ENCODE measurements at places on chromosomes 3 and 15.
A peak's percentile ranks its signal among the peaks of the same experiment; 100 is the strongest.

DNA sequence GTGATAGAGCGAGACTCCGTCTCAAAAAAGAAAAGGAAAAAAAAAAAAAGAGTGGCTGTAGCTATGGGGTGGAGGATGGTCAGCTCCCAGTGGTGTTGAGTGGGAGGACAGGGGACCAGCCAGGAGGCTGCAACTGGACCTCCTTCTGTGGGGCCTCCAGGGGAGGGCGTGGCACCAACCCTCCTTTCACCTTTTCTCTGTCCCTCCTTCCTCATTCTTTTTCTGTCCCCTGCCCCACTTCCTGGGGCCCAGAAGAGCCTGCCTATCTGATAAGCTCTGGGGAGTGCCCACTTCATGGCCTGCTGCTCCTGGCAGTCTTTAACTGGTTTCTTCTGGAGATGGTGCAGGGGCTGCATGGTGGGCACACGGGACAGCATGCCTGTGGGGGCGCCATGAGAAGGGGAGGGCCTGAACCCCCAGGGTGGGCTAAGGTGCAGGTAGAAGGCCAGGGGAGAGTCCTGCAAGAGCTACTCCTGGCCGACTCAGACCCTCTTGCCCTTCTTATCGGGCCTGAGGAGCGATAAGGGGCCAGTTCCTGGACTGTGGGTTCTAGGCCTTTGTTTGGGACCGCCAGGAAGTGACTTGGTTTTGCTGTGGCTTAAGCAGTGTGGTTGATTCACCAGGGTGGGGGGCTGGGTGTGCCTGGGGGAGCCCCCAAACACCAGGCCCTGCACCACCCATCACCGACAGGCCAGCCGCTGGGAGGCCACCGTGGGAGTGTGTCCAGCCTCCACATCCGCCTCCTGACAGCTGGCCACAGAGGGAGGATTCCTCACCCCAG is 49.4 kb upstream of the FLNB start:
- no peak for DNase-seq

DNA sequence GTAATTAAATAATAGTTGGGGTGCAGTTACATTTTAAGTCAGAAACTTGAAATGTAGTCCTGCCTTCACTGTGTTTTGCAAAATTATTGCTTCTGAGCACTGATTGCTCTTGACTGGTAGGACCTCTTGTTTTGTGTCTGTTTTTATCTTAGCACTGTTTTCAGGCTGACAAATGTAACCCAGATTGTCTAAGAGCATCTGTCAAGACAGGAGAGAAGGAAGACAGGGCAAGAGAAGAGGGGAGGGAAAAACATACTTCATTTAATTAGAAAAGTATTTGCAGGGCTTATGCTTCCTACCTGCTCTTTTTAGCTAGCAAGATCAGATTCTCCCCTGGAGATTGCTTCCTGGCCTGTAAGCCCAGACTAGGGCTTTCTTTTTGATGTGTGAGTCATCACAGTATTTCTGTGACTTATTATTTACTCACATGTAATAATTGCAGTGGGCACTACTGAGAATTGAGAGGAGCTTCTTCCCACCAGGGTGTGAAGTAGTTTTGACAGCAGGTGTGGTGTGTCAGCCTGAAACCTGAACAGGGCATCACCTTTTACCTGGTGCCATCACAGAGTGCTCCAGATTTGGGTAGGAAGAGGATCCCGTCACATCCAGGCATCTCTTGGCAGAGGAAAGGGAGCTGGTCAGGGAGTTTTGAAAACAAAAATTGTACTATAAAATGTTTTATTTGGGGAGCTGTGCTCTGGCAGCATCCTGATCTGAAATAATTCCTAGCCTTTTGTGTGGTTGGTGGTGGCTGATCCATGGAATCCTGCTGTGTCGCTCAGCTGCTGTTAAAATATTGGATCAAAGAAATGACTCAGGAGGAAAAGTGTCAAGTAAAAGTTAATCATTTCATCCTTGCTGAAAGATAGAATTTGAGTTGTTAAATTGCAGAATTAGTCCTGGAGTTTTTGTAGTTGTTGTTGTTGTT is 98.2 kb downstream of the TMEM108 start:
- DNase-seq: no peak

DNA sequence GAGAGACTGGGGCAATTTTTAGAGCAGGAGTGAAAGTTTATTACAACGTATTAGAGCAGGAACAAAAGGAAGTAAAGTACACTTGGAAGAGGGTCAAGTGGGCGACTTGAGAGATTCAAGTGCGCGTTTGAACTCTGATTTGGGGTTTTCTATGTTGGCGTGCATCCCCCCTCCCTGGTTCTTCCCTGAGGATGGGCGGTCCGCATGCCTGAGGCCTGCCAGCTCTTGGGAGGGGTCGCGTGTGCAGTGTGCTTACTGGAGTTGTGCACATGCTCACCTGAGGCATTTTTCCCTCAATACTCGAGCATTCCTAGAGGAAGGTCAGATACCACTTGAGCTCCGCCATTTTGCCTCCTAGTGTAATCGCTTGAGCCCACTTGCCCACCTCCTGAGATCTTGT is 10.4 kb upstream of the CHAC1 start:
- no peak for DNase-seq

DNA sequence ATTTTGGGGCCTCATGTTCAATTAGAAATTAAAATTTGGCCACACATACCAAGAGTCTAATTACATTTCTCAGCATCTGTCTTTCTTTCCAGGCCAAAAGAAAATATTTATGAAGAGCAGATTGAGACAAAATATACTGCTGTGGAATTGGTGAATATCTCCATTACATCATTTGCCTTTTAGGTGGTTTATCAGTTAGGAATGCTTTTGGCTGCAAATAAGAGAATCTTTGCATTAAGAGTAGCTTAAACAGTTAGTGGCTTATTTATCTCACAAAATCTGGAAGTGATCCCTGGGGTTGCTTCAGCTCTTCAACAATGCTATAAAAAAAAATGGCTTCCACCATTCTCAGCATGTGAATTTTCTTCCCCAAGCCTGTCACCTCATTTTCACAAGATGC is 308.7 kb downstream of the MAGI1 start:
- DNase-seq: no peak

DNA sequence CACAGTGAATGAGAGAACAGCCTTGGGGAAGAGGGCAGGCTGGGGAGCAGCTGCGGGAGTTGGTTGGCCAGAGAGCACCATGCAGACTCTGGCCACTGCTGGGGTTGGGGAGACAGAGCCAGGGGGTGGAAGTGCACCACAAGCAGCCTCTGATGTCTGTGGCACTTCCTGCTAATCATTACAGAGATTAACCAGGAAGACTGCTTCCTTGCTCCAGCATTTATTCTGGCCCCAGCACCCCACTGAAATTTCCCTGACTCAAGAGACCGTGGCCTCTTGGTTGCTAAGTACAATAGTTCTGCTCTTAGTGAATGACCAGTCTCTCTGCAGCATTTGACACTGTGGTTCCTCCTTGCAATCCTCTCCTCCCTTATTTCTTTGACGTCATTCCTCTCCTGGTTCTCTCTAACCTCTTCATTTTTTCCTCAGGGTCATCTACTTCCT is 266.2 kb upstream of the ROPN1 start:
- no peak for DNase-seq

GRCh38 chr3:41863024-41863423 is 98.9 kb downstream of the ULK4 start:
- DNase-seq: peak; percentile 14

- DNase-seq: peak; percentile 49
Observed at GRCh38 chr3:10883478-10884234, 67.6 kb downstream of the SLC6A11 start.

DNA sequence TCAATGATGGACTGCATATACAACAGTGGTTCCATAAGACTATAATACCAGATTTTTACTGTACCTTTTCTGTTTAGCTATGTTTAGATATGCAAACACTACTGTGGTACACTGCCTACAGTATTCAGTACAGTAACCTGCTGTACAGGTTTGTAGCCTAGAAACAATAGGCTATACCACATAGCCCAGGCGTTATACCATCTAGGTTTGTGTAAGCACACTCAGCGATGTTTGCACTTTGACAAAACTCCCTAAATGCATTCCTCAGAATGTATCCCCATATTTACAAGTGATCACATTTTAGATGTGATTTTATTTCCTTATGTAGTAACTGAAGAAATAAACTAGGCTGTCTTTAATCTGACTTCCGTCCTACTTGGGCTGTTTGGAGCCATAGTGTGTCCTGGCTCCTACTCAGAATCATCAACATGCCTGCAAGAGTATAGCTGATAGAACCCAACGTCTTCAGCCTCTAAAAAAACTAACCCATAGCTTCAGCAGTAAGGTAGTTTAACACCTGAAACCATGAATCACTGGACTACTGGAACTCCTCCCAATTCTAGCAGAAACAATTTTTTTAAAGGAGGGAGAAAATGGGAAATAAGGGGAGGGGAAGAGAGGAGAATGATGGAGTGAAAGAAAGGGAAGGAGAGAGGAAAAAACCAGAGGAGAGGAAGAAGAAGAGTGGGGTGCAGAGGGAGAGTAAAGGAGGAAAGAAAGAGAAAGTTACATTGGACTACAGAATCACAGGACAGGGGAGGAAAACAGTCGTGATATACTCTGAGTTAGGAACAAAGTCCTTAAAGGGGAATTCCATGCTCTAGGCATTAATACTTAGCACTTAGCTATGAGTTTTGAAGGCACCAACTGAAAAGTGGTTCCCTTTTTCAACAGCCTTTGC is 67.7 kb upstream of the PLXND1 start:
- DNase-seq: no peak

DNA sequence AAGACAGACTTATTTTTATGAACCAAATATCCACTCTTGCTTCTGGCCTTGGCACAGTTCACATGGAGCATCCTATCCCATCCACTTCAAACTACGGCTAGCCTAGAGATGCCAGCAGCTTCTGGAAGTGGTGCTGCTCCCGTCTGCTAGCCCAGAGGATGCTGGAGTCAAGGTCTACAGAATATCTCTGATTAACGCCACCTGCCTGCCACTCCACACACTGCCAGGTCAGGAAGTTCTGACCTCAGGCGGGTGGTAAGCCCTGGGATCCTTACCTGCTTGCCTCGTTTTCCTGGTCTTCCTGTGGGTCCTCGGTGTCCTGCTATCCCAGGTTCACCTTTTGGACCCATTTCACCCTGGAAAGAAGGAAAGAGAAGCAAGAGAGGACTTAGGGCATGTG is 42.9 kb downstream of the EAF1 start:
- no peak for DNase-seq

DNA sequence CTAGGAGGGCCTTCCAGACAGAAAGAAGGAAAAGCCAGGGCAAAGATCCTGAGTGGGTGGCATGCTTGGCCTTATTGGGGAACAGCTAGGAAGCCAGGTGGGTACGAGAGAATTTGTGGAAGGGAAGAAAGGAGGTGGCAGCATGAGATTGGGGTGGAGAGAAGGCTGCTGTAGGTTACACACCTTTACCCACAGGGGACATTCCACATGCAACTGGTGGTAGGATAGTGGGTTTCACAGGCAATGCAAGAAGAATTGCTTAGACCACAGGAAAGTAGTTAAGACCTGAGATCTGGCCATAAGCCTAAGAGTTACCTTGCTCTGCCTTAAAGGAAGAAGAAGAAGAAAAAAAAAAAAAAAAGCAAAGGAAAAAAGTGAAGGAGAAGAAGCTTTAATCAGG is 19.8 kb downstream of the ANP32A start:
- no peak for DNase-seq

DNA sequence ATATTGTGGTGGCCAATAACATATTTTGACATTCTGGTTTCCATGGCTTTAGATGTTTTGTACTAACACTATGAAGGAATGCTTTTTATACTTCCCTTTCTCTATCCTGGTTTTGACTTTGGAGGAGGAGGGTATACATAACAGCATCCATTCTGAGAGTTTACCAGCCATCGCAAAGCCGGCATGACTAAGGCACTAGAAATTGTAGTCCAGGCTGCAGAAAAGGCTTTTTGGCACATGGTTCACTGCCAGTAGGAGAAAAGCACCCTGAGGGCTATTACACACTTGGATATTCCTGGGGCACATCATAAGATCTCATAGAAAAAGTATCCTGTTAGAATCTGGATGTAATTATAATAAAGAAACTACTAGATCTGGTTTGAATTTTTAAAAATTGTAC is 101.8 kb downstream of the STT3B start:
- DNase-seq: no peak

- peak; percentile 88 for DNase-seq
Observed at GRCh38 chr15:42133886-42134502, 22.4 kb downstream of the PLA2G4F start.

GRCh38 chr3:189841473-189842205 is 210.4 kb downstream of the TP63 start:
- DNase-seq: no peak

DNA sequence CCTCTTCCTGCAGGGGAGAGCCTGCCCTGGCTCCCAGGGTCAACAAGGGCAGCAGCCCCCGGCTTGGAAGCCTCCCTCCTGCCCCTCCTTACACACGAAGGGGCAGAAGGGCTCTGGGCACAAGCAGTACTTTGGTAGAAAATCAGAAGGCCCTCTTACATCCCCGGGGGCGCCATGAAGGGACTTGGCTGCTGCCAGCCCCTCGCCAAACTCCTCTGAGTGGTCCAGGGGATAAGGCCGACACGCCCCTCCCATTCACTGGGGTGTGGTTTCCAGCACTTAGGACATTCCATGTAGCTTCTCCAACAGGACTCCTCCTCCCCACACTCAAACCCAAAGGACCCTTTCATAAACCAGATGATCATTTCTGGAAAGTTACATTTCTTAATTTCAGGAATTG is 1.2 kb upstream of the ST8SIA2 start:
- no peak for DNase-seq

- DNase-seq: no peak
Observed at GRCh38 chr3:157067114-157067513, 92.8 kb downstream of the CCNL1 start.

- no peak for DNase-seq
Observed at GRCh38 chr3:52240886-52241370, 2.0 kb upstream of the TWF2 start.

- no peak for DNase-seq
Observed at GRCh38 chr3:63727233-63727632, 74.8 kb downstream of the SNTN start.

DNA sequence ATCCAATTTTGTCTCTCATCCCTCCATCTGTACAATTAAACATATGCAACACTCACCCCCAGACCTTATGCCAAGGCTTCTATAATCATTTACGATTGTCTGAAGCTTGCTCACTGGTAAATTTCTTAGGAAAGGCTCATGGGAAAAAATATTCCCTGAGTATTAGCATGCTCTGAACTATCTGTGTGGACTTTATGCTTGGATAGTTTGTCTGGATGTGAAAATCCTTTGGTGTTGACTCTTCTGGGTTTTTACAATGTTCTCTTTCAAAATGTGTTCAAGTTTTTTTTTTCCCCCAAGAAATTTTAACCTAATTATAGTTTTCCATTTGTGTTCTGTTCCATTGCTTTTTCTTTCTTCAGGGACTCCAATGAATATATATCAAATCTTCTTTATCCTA is 19.9 kb upstream of the TTBK2 start:
- no peak for DNase-seq

- no peak for DNase-seq
Observed at GRCh38 chr15:67018026-67018425, 47.4 kb upstream of the SMAD3 start.

GRCh38 chr3:39251576-39251975 is 28.3 kb downstream of the CX3CR1 start:
- no peak for DNase-seq

DNA sequence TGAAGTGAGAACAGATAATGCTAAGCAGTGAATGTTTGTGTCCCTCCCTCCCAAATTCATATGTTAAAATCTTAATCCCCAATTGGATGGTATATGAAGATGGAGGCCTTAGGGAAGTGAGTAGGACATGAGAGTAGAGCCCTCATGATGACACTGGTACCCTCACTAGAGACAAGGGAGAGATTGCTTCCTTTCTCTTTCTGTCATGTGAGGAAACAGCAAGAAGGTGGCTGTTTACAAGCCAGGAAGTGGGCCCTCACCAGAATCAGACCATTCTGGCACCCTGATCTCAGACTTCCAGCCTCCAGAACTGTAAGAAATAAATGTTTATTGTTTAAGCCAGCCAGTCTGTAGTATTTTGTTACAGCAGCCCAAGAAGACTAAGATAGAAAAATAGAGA is 209.5 kb downstream of the SATB1 start:
- no peak for DNase-seq
